ENCODE measurements at places on chromosomes 2 and 18.

DNA sequence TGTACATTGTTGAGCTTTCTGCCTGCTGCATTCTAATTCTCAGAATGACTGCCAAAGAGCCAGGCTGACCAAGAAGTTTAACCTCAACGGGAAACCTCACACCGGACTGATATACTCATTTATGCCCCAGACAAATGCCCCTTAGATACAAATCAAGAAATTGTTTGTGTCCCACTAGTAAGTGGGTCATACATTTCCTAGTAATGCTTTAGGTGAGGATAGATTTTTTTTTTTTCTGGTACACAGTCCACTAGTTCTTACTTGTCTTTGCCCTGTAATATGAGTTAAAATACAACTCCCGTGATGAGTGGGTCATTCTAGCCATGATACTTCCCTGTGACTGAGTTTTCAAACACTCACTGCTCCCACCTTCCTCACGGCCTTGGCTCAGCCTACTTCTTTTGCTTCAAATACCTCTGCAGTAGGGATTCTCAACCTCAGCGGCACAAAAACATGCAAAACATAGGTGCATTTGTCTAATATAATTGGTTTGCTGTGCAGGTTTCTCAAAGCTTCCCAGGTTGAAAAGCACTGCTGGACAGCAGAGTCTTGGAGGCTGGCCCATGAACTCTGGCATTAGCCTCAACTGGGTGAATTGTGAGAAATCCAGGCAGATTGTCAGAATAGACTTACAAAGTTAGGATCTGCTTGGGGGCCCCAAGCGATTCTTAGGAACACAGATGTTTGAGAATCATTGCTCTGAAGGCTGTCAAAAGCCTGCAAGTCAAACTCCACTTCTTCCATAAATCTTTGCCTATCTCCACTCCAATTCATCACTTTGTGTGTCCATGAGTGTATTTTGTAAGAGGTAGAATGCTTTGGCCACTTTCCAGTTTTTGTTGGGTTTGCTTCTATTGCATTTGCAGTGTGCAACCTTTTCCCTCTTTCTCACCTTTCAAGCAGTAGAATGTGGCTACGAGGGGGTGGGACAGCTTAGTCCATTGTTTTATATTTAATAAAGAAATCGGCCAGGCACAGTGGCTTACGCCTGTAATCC is 35.5 kb downstream of the TGIF1 start:
- DNase-seq, result no peak

DNA sequence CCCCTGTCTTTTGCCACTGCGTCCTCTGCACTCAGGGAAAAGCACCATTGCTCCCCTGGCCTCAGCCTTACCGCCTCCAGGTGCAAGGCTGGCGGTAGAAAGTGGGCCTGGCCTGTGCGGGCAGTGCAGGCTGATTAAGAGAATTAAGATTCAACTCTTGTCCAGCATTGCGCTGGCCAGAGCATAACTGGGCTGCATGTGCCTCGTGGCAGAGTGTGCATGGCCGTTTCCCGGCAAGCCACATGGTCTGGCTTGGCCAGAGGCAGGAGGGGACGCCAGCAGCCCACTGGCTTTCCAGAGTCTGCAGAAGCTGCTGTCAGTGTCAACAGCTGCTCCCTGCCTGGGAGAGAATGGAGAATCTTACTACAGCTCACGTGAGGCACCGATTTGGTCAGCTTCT is 12.3 kb downstream of the NTSR2 start:
- DNase-seq, result no peak

GRCh38 chr18:63820694-63821093 is 45.5 kb downstream of the SERPINB7 start:
- no peak for DNase-seq

- no peak for DNase-seq
Measured at GRCh38 chr18:10089881-10090280, 176.1 kb downstream of the VAPA start.

DNA sequence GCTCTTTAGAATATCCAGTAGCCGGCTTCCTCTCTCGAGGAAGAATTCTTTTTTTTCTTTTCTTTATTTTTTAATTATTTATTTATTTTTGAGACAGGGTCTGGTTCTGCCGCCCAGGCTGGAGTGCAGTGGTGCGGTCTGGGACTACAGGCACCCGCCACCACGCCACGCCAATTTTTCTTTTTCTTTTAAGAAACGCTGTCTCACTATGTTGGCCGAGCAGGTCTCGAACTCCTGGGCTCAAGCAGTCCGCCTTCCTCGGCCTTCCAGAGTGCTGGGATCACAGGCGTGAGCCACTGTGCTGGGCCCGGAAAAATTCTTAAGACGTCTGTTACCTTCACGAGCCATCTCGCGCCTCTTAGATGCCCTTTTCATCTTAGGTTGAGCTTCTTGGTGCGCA is 931 bp upstream of the TMEM131 start:
- no peak for DNase-seq

- no peak for DNase-seq
Measured at GRCh38 chr2:222861411-222862105, 722 bp downstream of the ACSL3 start.

DNA sequence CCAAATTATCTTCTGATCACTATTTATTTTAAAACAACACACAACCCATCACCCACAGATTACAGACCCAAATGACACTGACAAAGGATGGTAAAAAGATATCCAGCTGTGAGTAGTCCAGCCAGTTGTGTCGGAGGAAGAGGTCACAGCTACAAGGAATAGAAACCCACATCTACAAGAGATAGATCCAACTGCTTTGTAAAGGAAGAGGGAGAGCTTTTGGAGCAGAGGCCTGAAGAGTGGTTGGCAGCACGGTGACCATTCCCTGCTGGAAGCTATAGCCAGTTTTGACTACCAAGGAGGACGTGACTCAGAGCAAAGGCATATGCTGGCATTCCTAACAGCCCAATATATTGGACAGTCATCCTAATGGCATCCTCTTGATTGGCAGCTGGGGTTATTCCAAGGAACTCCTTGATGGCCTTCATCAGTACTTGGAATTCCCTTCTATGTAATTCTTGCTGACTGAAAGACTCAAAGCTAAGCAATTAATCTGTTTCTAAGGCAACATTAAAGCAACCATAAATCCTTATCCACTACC is 17.1 kb downstream of the SLC8A1 start:
- DNase-seq, result no peak

GRCh38 chr2:54370405-54371104 is 85.6 kb upstream of the SPTBN1 start:
- DNase-seq, result no peak

GRCh38 chr2:127080938-127081755 is 25.8 kb downstream of the BIN1 start:
- DNase-seq, result no peak

DNA sequence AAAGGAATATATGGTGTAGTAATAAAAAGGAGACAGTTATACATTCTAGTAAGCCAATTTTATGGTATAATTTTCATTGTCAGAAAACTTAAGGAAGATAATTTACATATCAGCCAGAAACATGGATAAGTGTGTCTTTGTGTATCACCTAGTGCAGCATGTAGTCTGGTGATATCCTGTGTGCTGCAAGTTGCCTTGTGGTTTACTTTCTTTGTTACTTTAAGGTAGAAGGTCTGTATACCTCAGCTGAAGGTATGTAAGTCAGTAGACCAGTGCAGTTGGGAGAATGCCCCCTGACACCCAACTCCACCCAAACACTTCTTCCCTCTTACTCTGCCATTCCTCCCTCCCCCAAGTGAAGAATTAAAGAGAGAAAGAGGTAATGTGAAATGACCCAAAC is 11.0 kb downstream of the GORASP2 start:
- DNase-seq, result no peak

Measured in GM12878 (cell line).